ENCODE measurements at places on chromosomes 11 and 22. TPM values are rescaled to one million over a fixed set of nuclear protein-coding genes. Genes with fewer than 3 reads are reported as not detected.

The PGM2L1 gene
- total RNA-seq: 5.2 TPM

The EXPH5 gene
- total RNA-seq: 34.9 TPM

The SYT13 gene
- total RNA-seq: not detected

The PRR33 gene
- not detected for total RNA-seq

The SPDYC gene
- not detected for total RNA-seq

The ESAM gene
- 131 TPM for total RNA-seq

The OR2D2 gene
- not detected for total RNA-seq

The NARS2 gene
- total RNA-seq: 15.6 TPM

The C11orf87 gene
- total RNA-seq: 0.09 TPM

GRCh38 chr22:19824926-19825339 lies 29.7 kb downstream of the GNB1L start:
- DNase-seq: no peak
- H3K4me1 ChIP-seq: peaks cover 11% of the 10 kb centered on the region
- no peak overlapping the region for H3K4me3 ChIP-seq

DNA sequence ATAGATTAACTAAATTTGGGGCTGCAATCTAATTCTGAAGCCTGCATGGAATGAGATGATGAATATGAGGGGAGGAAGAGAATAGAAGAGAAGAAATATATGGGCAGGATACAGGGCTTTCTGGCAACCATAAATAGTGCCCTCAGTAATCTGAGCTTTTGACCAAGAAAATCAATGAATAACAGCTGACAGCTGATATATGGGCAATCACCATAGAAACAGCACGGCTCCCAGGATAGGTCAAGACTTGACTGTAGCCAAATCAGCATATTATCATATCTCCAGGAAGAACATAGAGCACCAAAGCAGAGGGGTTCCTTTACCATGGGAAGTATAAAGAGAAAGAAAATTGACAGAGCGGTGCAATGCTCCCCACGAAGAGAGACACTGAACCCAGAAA lies 643.8 kb upstream of the TENM4 start:
- no peak for DNase-seq
- H3K4me1 ChIP-seq: no peaks in the 10 kb centered on the region
- H3K27me3 ChIP-seq: no peaks in the 10 kb centered on the region
- no peak overlapping the region for H3K27ac ChIP-seq
- no peaks in the 10 kb centered on the region for H3K36me3 ChIP-seq
- H3K4me3 ChIP-seq: no peak overlapping the region

DNA sequence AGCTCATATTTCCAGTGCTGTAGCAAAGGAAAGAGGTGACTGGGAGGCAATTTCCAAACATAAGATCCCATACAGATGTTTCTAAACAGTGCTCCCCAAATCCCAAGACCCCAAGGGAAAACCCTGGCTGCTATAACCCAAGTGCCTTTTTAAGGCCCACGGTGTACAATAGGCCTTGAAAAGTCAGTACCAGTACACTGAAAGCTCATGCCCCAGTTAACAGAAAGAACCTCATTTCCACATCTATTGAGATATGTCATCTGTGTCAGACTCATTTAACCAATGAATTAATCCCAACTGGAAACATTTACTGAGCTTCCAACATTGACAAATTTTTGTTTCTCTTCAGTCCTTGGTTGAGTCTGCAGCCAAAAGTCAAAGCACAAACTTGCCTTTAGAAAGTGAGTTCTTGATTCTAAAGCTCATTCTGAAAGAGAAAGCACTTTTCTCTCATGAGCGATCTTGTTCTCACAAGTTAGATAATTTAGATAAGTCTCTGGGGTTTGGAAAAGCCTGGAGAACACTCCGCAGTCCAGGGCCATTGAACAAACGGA lies 239.8 kb upstream of the ARHGAP20 start:
- H3K4me1 ChIP-seq: peaks cover 12% of the 10 kb centered on the region
- H3K27ac ChIP-seq: no peak overlapping the region
- DNase-seq: no peak
- no peaks in the 10 kb centered on the region for H3K27me3 ChIP-seq
- H3K4me3 ChIP-seq: no peak overlapping the region

- DNase-seq: no peak
- no peak overlapping the region for H3K27ac ChIP-seq
- H3K4me1 ChIP-seq: no peaks in the 10 kb centered on the region
- H3K36me3 ChIP-seq: no peaks in the 10 kb centered on the region
- no peak overlapping the region for H3K4me3 ChIP-seq
- H3K27me3 ChIP-seq: no peaks in the 10 kb centered on the region
These were observed 229.5 kb downstream of the TTC28 start for GRCh38 chr22:28450109-28450508.

- no peak for DNase-seq
- H3K4me3 ChIP-seq: no peak overlapping the region
- peaks cover 5% of the 10 kb centered on the region for H3K27me3 ChIP-seq
These were observed 92.0 kb downstream of the SLC17A6 start for GRCh38 chr11:22430141-22430541.

GRCh38 chr11:12556788-12557384 lies 117.3 kb upstream of the TEAD1 start:
- peak; percentile 64 for DNase-seq
- no peaks in the 10 kb centered on the region for H3K27me3 ChIP-seq
- H3K4me1 ChIP-seq: peaks cover 13% of the 10 kb centered on the region
- H3K27ac ChIP-seq: no peak overlapping the region
- no peaks in the 10 kb centered on the region for H3K36me3 ChIP-seq
- H3K4me3 ChIP-seq: no peak overlapping the region

DNA sequence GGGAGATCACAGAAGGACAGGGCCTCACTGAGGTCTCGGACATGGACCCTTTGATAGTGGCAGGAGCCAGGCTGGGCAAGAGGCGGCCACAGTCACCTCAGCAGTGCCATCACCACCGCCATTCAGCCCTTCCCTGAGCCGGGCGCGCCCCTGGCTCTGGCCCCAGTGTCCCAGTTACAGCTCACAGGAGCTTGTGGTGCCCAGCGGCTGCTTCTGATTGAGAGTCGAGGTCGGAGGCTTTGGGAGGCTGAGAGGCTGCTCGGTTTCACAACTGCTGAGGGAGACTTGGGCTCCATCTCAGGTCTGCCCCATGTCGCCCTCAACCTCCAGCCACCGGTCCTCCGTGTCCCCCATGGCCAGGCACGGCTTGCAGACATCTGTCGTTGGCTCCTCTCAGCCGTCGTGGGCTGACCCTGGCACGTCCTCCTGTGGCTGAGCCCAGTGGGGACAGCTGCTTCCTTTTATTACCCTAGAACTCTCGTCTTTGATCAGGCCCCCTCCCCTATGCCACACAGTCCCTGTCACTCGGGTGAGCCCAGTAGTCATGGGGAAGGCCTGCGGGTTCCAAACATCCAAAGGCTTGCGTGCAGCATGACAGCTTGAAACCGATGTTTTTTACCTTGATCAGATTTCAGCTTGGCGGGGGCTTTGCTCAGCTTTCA lies 28.4 kb upstream of the PPP6R3 start:
- H3K27ac ChIP-seq: no peak overlapping the region
- no peak overlapping the region for H3K4me3 ChIP-seq
- peaks cover 4% of the 10 kb centered on the region for H3K4me1 ChIP-seq
- H3K36me3 ChIP-seq: peaks cover 86% of the 10 kb centered on the region
- no peak for DNase-seq

- H3K27me3 ChIP-seq: no peaks in the 10 kb centered on the region
- H3K4me3 ChIP-seq: no peak overlapping the region
- H3K4me1 ChIP-seq: peaks cover 35% of the 10 kb centered on the region
These were observed 25.0 kb upstream of the SERPIND1 start for GRCh38 chr22:20748731-20749428.

GRCh38 chr11:94568717-94569116 lies 1.5 kb downstream of the PIWIL4 start:
- no peak overlapping the region for H3K27ac ChIP-seq
- no peak overlapping the region for H3K4me3 ChIP-seq
- no peaks in the 10 kb centered on the region for H3K4me1 ChIP-seq
- no peak for DNase-seq

DNA sequence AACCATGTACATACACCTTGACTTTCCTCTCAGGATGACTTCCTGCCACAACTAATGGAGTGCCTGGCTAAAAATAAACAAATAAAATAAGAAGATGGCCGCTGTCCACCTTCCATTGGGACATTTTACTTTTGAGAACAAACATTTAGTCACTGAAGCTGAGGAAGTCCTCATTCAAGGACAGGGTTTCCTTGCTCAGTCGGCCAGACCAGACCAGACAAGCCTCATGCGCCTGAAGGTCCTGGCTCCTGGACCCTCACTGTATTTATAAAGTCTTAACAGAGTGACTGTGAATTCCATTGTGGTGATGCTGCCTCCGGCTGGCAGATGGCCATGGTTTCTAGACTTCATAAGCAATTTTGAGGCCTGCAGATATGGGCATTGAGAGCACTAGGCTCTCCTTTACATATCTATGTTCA lies 114.5 kb downstream of the MAML2 start:
- no peaks in the 10 kb centered on the region for H3K27me3 ChIP-seq
- H3K4me3 ChIP-seq: no peak overlapping the region
- peak; percentile 49 for DNase-seq
- H3K4me1 ChIP-seq: peaks cover 52% of the 10 kb centered on the region
- no peaks in the 10 kb centered on the region for H3K36me3 ChIP-seq
- peak overlapping the region; percentile 63 for H3K27ac ChIP-seq

- H3K4me1 ChIP-seq: no peaks in the 10 kb centered on the region
- H3K27ac ChIP-seq: no peak overlapping the region
- no peaks in the 10 kb centered on the region for H3K36me3 ChIP-seq
- no peak for DNase-seq
- no peak overlapping the region for H3K4me3 ChIP-seq
- peaks cover 10% of the 10 kb centered on the region for H3K27me3 ChIP-seq
These were observed 57.4 kb downstream of the CHST1 start for GRCh38 chr11:45607995-45608394.

GRCh38 chr11:111745719-111746504 lies 20.3 kb downstream of the PPP2R1B start:
- no peak overlapping the region for H3K4me3 ChIP-seq
- H3K36me3 ChIP-seq: peaks cover 99% of the 10 kb centered on the region
- peaks cover 5% of the 10 kb centered on the region for H3K4me1 ChIP-seq
